ENCODE measurements at places on chromosomes 3 and 15. TPM values are rescaled to one million over a fixed set of nuclear protein-coding genes. Genes with fewer than 3 reads are reported as not detected.

DNA sequence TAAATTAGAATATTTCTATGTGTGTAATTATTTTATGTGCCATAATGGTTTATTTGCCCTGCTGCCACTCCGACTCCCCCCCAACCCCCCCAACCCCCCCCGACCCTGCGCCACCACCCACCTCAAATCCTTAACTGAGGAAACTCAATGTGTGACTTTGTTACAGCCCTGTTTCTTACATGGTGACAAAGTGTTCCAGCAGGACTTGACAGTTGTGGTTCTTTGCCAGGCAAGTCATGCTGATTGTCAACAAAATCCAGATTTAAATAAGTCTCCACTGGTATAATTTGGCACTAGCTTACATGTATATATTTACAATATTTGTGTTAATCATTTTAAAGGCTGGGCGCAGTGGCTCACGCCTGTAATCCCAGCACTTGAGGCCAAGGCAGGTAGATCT lies 7.7 kb downstream of the EBLN2 start:
- no peak for ATAC-seq

DNA sequence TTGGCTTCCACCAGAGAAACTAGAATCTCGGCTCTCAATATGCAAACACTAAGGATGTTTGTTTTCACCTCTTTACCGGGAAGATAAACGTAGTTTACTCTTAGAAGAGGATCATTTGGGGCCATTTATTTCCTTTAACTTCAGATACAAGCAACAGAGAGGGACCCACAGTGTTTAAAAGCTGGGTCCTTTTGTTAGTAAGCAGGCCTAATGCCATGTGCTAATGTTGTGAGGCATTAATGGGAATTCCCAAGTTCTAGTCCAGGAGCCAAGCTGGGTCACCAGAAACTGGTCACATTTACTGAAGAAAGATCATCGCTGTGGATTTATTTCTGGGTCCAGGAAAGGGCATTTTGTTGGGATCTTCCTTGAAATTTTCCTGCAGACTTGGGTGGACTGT lies 78.1 kb upstream of the ADAMTS9 start:
- no peak for ATAC-seq

The SPRED1 gene
- total RNA-seq, result 30.0 TPM

DNA sequence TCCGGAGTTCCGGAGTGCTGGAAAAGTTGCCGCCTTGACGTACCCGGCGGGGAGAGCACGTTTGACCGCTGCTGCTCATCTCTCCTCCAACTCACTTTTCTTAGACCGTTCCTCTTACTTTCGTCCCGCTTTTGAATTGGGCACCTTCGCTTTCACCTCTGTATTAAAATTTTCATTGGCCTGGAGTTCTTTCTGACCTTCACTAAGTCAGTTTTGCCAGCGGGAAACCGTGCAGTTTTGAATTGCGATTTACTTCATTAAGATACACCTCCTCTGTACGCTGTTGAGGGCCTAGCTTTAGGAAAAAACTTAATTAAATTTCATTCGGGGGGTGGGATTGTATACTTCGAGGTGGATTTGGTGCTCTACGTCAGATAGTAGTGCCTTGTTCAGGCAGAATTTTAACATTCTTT lies 1.3 kb downstream of the GMPS start:
- ATAC-seq, result no peak

The EPHA3 gene
- total RNA-seq, result 20.4 TPM

- ATAC-seq, result no peak
These were observed 247.4 kb upstream of the RBMS3 start for GRCh38 chr3:29033511-29033910.

DNA sequence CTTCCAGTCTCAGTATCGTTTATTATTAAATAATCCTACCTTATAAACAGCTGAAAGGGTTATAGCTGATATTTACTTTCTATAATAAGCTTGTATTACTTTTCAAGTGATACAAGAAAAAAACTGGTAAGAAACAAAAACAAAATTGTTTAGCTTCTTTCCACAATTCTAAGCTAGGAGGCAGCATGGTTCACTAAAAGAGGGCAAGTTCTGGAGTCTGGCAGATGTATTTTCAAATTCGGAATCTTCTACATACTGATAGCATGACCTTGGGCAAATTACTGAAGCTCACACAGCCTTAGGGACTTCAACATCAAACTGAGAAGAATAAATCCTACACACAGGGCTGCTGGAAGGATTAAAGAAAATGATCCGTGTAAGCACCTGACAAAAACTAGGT lies 15.4 kb downstream of the C15orf62 start:
- no peak for ATAC-seq

DNA sequence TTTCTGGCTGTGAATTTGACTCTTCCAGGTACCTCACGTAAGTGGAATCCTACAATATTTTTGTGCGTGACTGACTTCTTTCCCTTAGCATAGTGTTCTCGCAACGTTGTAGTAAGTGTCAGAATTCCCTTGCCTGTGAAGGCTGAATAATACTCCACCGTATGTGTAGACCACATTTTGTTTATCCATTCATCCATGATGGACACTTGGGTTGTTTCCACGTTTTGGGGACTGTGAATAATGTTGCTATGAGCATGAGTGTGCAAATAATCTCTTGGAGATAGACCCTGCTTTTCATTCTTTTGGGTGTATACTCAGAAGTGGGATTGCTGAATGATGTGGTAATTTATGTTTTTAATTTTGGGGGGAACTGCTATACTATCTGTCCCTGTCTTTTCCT lies 82.2 kb downstream of the APBA2 start:
- ATAC-seq, result no peak

DNA sequence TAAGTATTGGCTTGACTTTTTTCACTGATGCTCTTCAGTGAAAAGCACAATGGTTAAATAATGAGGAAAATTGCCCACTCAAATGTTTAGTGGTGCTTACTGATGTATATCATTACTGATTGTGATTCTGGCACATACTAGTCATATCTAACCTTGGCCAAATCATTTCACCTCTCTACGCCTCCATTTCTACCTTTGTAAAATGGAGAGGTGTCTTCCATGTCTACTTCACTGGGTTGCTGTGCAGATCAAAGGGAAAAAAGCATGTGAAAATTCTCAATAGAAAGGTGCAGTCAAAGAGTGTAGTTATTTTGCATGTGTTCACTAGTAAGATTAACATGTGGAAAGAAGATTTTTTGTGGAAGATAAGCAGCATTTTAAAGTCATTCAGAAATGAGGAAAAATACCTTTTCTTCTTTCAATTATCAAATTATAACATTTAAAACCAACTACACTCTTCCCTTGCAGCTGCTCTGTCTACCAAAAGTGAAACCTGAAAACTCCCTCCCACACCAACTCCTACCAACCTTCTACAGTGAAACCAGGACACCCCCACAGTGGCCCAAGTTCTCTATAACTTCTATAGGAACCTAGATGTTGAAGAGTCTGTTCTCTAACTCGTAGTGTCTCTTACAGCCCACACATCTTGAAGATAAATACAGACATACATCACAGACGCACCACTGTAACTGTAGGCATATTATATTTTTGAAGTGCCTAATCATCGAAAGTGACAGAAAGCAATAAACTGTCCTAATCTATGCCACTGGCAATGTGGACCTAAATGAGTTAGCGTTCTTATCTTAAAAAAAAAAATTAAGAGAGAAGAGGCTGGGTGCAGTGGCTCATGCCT lies 1.4 kb downstream of the CD200R1 start:
- no peak for ATAC-seq

GRCh38 chr15:59453474-59454215 lies 15.7 kb downstream of the FAM81A start:
- ATAC-seq, result no peak

GRCh38 chr3:50651920-50652529 lies 22.7 kb upstream of the DOCK3 start:
- ATAC-seq, result no peak

The CFAP100 gene
- not detected for total RNA-seq

- ATAC-seq, result no peak
These were observed 13.2 kb downstream of the AAGAB start for GRCh38 chr15:67241132-67241855.

- no peak for ATAC-seq
These were observed 60.1 kb downstream of the ADAMTS9 start for GRCh38 chr3:64627471-64628321.

GRCh38 chr15:101368861-101369642 lies 74.0 kb upstream of the SNRPA1 start:
- no peak for ATAC-seq

- no peak for ATAC-seq
These were observed 20.3 kb downstream of the CISH start for GRCh38 chr3:50591196-50591741.

The TICRR gene
- total RNA-seq, result not detected

The ABCC5 gene
- total RNA-seq, result 25.1 TPM

DNA sequence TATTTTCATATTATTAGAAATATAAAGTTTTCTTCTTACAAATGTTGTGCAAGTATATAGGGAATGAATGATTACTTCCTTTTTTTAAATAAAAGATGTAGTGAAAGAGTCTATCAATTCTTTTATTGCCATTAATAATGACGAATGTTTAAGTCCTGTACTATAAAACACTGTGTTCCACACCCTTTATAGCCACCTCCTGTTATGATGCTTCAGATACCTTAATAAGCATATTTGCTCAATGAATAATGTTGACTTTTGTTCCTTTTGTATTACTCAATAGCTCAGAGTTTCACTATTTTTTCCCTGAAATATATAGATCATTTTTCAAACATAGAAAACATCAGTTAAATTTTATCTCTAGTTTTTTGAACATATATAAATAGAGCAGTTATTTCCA lies 378.2 kb upstream of the THBS1 start:
- no peak for ATAC-seq

The SLC2A2 gene
- not detected for total RNA-seq

GRCh38 chr3:72050048-72050632 lies 265.2 kb upstream of the PROK2 start:
- no peak for ATAC-seq

GRCh38 chr3:156368189-156368588 lies 186.7 kb downstream of the SSR3 start:
- ATAC-seq, result no peak

Measured in gastroesophageal sphincter (tissue), 4 donors.